ENCODE measurements at places on chromosomes 13 and 19. TPM values are rescaled to one million over a fixed set of nuclear protein-coding genes. Genes with fewer than 3 reads are reported as not detected.
A peak's percentile ranks its signal among the peaks of the same experiment; 100 is the strongest.

- H3K4me3 ChIP-seq: no peak overlapping the region
- no peak overlapping the region for H3K27ac ChIP-seq
- H3K36me3 ChIP-seq: peaks cover 5% of the 10 kb centered on the region
- DNase-seq: no peak
These were observed 22.7 kb downstream of the BTBD2 start for GRCh38 chr19:1992759-1993260.

DNA sequence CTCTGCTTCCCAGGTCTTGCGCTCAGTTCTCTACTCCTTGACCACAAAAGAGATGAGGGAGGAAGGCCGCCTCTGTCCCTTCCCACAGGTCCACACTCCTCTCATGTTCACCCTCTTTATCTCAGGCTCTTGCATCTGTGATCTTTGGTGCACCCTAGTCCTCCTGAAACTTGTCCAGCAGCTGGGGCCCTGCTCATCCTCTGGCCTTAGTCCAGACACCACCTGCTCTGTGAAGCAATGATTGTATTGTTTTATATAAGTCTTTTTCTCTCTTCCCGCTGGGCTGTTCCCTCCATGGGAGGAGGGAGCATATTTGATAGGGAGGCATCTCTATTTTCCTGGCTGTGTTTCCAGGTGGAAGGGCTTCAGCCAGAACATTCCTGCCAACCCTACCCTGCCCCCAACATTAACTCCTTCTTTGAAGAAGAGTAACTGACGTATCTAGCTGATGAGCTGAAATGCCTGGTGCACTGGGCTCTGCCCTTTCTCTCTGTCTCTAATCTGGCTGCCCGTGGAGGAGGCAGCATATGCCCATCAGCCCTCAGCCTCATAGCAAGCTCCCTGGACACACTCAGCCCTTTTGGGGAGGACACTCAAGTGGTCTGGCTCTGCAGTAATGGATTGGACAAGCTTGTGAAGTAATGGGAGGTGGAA is 38.2 kb upstream of the SIAH3 start:
- H3K27ac ChIP-seq: no peak overlapping the region
- H3K4me3 ChIP-seq: no peak overlapping the region
- no peaks in the 10 kb centered on the region for H3K36me3 ChIP-seq
- peaks cover 14% of the 10 kb centered on the region for H3K27me3 ChIP-seq

- no peaks in the 10 kb centered on the region for H3K36me3 ChIP-seq
- H3K27me3 ChIP-seq: no peaks in the 10 kb centered on the region
- no peak overlapping the region for H3K4me3 ChIP-seq
- H3K27ac ChIP-seq: no peak overlapping the region
- peaks cover 4% of the 10 kb centered on the region for H3K4me1 ChIP-seq
These were observed 754.9 kb downstream of the OLFM4 start for GRCh38 chr13:53783471-53783870.

GRCh38 chr13:27839809-27840467 is 47.7 kb downstream of the GSX1 start:
- no peak for DNase-seq
- H3K27ac ChIP-seq: peak overlapping the region; percentile 58
- no peak overlapping the region for H3K4me3 ChIP-seq
- H3K36me3 ChIP-seq: no peaks in the 10 kb centered on the region

DNA sequence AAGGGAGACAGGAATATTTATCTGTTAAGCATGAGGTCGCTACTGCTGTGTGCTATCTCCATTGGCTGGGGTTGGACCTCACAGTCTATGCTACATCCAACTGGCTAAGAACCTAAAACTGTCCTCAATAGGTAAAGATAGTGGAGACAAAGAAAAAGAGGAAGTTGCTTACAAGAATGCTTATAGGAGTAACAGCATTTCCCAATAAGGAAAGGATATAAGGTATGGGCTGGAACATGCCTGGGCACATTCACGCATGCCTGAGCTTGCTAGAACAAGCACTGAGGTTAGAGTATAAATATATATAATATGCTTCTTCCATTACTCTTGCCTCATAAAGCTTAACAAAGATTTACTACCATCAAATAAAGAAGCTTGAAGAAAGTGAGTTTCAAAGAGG is 47.9 kb upstream of the CEACAM21 start:
- no peaks in the 10 kb centered on the region for H3K27me3 ChIP-seq
- H3K4me1 ChIP-seq: peaks cover 65% of the 10 kb centered on the region
- no peak overlapping the region for H3K4me3 ChIP-seq
- DNase-seq: no peak

- no peak overlapping the region for H3K27ac ChIP-seq
- peaks cover 10% of the 10 kb centered on the region for H3K36me3 ChIP-seq
- DNase-seq: no peak
These were observed 11.9 kb downstream of the GADD45B start for GRCh38 chr19:2487842-2488241.

GRCh38 chr19:54464630-54465425 is 1.2 kb upstream of the LENG9 start:
- peak overlapping the region; percentile 86 for H3K4me3 ChIP-seq
- H3K36me3 ChIP-seq: no peaks in the 10 kb centered on the region
- peak overlapping the region; percentile 96 for H3K27ac ChIP-seq

DNA sequence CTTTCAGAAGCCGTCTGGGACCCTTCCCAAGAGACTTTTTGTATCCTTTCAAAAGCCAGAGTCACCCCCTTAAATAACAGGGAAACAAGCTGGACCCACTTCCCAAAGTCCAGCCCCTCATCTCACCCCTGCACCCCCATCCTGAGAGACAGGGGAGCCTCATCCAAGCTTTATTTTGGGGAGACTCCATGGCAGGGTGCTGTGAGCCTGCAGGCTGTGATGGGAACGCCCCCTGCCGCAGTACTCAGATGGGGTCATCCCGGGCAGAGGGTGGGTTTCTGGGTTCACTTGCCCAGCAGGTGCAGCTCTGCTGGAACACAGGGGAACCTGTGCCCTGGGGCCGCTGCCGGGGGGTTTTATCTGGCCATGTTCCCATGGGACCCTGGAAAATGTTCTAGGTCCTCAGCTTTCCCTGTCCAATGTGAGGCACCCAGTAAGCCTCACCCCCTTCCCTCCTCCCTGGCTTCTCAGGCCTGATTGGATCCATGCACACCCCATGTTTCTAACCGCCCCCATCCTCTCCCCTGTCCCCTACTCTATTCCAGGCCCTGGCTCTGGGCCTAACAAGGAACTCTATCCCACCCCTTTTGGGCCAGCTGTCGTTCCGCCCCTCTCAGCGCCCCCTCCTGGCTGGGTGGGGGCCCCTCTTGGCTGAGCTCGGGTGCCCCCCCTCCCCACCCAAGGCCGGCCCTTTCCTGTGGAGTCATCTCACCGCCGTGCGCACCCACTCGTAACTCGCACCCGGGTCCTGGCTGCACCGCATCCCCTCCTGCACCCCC is 1.0 kb downstream of the HIF3A start:
- no peaks in the 10 kb centered on the region for H3K4me1 ChIP-seq
- no peak overlapping the region for H3K27ac ChIP-seq
- H3K4me3 ChIP-seq: no peak overlapping the region
- DNase-seq: no peak
- peaks cover 62% of the 10 kb centered on the region for H3K27me3 ChIP-seq

DNA sequence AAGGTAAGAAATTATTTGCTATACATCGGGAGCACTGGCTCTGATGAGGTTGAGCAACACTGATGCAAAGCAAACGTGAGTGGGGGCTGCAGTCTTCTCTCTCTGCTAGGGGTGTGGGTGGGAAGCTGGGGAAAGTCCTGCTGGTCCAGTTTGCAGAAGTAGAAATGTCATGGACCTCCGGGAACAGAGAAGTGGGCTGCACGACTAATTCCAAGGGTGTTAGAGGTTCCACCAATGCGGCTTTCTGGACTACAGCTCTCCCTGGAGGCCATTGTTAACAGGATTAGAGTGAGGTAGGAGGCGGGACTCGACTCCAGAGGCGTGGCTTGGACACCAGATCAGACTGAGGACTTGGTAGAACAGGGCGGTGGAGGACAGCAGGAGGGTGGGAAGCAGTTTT is 5.7 kb upstream of the FBXO27 start:
- H3K4me3 ChIP-seq: no peak overlapping the region
- no peaks in the 10 kb centered on the region for H3K36me3 ChIP-seq
- no peaks in the 10 kb centered on the region for H3K4me1 ChIP-seq
- no peak overlapping the region for H3K27ac ChIP-seq

DNA sequence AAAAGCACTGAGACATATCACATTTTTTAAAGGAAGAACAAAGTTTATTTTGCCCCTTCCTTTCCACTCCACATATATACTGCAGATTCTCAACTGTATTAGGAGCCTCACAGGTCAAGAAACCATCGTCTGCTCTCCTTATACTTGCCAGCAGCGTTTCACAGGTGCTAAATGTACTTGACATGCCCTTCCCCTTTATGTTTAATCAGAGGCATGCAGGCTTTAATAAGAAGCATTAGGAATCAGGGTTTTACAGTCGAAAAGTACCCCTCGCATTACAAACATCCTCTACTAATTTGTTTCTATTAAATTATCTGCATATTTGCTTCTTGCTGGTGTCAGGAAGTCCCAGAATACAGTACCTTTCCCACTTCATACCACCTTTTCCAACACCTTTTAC is 3.7 kb upstream of the RAP2A start:
- H3K4me3 ChIP-seq: no peak overlapping the region
- H3K36me3 ChIP-seq: no peaks in the 10 kb centered on the region
- H3K4me1 ChIP-seq: peaks cover 20% of the 10 kb centered on the region

- peak; percentile 93 for DNase-seq
- peaks cover 44% of the 10 kb centered on the region for H3K4me1 ChIP-seq
- peak within 1 kb of the TSS; percentile 97 for H3K27ac ChIP-seq
- H3K36me3 ChIP-seq: no peaks in the 10 kb centered on the region
- H3K27me3 ChIP-seq: no peaks in the 10 kb centered on the region
These were observed at the start of gene CHERP for GRCh38 chr19:16542045-16542909. TSS of gene CHERP (minus strand) at chr19:16542437. CDS start at chr19:16542378, 59 bp downstream.

GRCh38 chr13:94327318-94327717 is 152.2 kb downstream of the DCT start:
- H3K27ac ChIP-seq: peak overlapping the region; percentile 96
- no peaks in the 10 kb centered on the region for H3K27me3 ChIP-seq
- H3K4me1 ChIP-seq: peaks cover 51% of the 10 kb centered on the region
- peak; percentile 29 for DNase-seq
- peak overlapping the region; percentile 84 for H3K4me3 ChIP-seq
- H3K36me3 ChIP-seq: no peaks in the 10 kb centered on the region

DNA sequence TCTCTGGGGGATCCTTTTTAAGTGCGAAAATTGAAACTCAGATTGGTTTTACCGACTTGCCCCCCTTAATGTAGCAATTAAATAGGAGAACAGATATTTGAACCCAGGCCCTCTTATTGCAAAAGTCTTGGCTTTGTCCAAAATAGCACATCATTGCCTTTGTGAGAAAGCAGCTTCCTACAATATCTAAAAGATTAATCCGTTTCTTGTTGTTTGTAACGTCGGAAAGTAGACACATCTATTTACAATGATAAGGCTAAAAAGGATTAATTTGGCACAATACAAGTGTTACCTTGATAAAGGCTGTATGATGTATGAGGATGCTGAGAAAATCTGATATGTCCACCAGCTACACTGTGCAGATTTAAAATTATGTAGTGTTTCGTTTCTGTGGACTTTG is 108.7 kb upstream of the SLC10A2 start:
- H3K4me1 ChIP-seq: no peaks in the 10 kb centered on the region
- no peak overlapping the region for H3K27ac ChIP-seq
- no peaks in the 10 kb centered on the region for H3K36me3 ChIP-seq

DNA sequence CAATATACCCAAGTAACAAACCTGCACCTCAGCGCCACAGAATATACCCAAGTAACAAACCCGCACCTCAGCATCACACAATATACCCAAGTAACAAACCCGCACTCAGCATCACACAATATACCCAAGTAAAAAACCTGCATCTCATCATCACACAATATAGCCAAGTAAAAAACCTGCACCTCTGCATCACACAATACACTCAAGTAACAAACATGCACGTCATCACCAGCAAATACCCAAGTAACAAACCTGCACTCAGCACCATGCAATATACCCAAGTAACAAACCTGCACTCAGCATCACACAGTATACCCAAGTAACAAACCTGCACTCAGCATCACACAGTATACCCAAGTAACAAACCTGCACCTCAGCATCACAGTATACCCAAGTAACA is 69.8 kb downstream of the UQCRFS1 start:
- H3K36me3 ChIP-seq: no peaks in the 10 kb centered on the region
- H3K4me1 ChIP-seq: no peaks in the 10 kb centered on the region
- no peak for DNase-seq
- H3K4me3 ChIP-seq: no peak overlapping the region

DNA sequence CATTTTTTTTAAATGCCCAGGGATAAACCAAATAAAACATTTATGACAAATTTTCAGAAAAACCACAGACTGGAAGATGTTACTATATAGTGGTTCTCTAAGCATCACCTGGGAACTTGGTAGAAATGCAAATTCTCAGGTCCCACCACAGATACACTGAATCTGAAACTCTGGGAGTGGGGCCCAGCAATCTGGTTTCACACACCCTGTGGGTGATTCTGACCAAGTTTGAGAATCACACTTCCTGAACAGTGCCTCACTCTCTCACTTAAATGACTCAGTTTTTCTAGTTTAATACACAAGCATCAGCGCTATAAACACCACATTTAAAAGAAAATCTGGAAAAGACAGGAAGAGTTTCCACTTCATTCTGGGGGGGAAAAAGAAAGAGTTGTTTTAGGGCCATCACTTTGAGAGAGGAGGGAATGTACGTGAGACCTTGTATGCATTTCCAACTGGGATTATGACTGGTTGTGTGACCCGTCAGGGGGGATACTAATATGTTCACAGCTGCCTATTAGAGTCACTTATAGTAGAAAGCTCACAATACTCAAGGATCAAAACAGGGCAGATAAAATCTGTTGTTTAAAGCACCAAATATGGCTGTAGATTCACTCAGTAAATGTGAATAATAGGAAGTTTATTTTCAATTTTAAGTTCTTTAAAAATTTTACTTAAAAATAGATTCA is 567.7 kb downstream of the GPC6 start:
- H3K4me1 ChIP-seq: no peaks in the 10 kb centered on the region
- no peak overlapping the region for H3K27ac ChIP-seq
- H3K4me3 ChIP-seq: no peak overlapping the region
- no peak for DNase-seq

GRCh38 chr19:4575267-4576015 is 16.0 kb upstream of the SEMA6B start:
- H3K27me3 ChIP-seq: peaks cover 66% of the 10 kb centered on the region
- H3K27ac ChIP-seq: no peak overlapping the region
- no peak for DNase-seq
- H3K4me3 ChIP-seq: no peak overlapping the region
- H3K36me3 ChIP-seq: peaks cover 10% of the 10 kb centered on the region

- H3K4me1 ChIP-seq: peaks cover 8% of the 10 kb centered on the region
- H3K36me3 ChIP-seq: peaks cover 44% of the 10 kb centered on the region
- H3K27ac ChIP-seq: peak overlapping the region; percentile 58
These were observed 21.2 kb downstream of the HNRNPM start for GRCh38 chr19:8466018-8466417.

GRCh38 chr13:78298657-78299056 is 304.7 kb downstream of the POU4F1 start:
- H3K27ac ChIP-seq: no peak overlapping the region
- H3K36me3 ChIP-seq: no peaks in the 10 kb centered on the region
- DNase-seq: no peak

Gene CTXN1
- not detected for polyA plus RNA-seq

Gene ZNF878
- polyA plus RNA-seq: 0.27 TPM

Gene SIGLEC11
- polyA plus RNA-seq: not detected

Gene HIPK4
- not detected for polyA plus RNA-seq

Gene ZNF66
- polyA plus RNA-seq: 11.1 TPM

Gene PRTN3
- not detected for polyA plus RNA-seq

Gene GGN
- not detected for polyA plus RNA-seq

Gene ACP5
- polyA plus RNA-seq: 23.3 TPM

Gene ATP4A
- not detected for polyA plus RNA-seq

Gene ZNF560
- polyA plus RNA-seq: not detected
